ENCODE measurements at places on chromosomes 3 and 15. TPM values are rescaled to one million over a fixed set of nuclear protein-coding genes. Genes with fewer than 3 reads are reported as not detected.

Gene CLDN1
- total RNA-seq: 0.13 TPM

Gene ANKUB1
- total RNA-seq: not detected

- no peak overlapping the region for H3K4me3 ChIP-seq
- H3K27ac ChIP-seq: no peak overlapping the region
- peaks cover 9% of the 10 kb centered on the region for H3K4me1 ChIP-seq
- H3K36me3 ChIP-seq: no peaks in the 10 kb centered on the region
- H3K27me3 ChIP-seq: no peaks in the 10 kb centered on the region
These were observed 170.6 kb upstream of the TSC22D2 start for GRCh38 chr3:150237490-150237889.

Gene CXCR6
- not detected for total RNA-seq

Gene C3orf85
- not detected for total RNA-seq

DNA sequence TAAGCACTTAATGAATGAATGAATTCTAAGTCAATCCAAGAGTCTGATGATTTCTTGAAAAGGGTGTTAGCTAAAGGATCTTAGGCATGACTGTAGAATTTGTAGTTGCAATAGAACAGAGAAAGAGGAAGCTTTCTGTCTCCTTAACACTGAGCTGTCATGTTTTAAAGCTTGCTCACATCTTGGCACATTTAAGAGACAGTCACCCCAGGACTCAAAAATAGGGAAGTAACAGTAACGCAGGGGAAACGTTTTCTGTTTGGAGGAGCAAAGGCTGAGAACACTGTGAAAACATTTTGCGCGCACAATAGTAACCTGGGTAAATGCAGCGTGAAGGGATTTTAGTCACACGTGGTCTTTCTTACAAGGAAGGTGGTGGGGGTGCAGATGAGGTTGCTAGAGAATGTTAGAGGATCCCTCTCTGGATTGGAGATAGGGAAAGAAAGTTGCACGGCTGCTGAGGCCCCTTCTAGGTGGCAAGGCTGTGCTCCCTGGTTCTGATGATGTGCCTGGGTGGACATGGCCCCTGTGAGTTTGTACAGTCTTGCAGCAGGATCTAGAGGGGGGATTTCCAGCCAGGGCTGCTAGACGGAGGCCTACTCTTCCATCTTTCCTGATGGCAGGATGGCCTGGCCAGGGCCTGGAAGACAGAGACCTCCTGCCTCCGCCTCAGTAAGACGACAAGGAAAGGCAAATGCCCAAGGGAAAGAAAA is 12.0 kb downstream of the STARD5 start:
- H3K4me1 ChIP-seq: no peaks in the 10 kb centered on the region
- peaks cover 33% of the 10 kb centered on the region for H3K36me3 ChIP-seq
- no peak overlapping the region for H3K27ac ChIP-seq
- no peak for DNase-seq

Gene AEN
- 31.5 TPM for total RNA-seq

DNA sequence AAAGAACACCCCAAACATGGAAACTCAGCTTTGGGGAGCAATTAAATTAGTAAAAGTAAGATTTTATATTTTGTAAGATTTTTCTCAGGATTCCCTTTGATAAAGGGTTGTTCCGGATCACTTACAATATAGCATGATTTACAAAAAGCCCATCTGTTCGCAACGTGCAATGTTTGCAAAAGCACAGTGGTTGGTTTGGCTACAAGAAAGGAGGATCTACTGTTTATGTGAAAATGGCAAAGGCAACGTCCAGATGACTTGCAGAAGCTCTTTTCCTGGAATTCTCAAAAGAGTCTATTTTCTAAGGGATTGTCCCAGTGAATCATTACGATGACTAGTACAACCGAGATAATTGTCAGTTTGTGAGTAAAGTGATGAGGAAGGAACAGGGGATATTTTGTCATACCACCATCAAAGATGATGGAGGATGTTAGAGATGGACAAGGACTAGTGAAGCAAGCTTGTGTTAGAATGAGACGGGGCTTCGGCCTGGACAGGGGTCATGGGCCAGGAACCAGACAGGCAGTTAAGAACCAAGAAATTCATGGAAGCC is 71.6 kb downstream of the CRYGS start:
- H3K4me1 ChIP-seq: no peaks in the 10 kb centered on the region
- DNase-seq: no peak
- H3K36me3 ChIP-seq: no peaks in the 10 kb centered on the region
- H3K27me3 ChIP-seq: peaks cover 6% of the 10 kb centered on the region
- H3K4me3 ChIP-seq: no peak overlapping the region

Gene CACNA1D
- total RNA-seq: 208 TPM

GRCh38 chr3:124815781-124816180 is 71.4 kb downstream of the ITGB5 start:
- DNase-seq: no peak
- no peak overlapping the region for H3K4me3 ChIP-seq
- H3K4me1 ChIP-seq: peaks cover 4% of the 10 kb centered on the region
- no peak overlapping the region for H3K27ac ChIP-seq
- H3K36me3 ChIP-seq: peaks cover 10% of the 10 kb centered on the region
- no peaks in the 10 kb centered on the region for H3K27me3 ChIP-seq

GRCh38 chr15:69132977-69133861 is 27.2 kb upstream of the GLCE start:
- H3K27me3 ChIP-seq: no peaks in the 10 kb centered on the region
- no peak for DNase-seq
- H3K36me3 ChIP-seq: no peaks in the 10 kb centered on the region
- H3K27ac ChIP-seq: no peak overlapping the region
- no peak overlapping the region for H3K4me3 ChIP-seq

- H3K27me3 ChIP-seq: peaks cover 9% of the 10 kb centered on the region
- no peaks in the 10 kb centered on the region for H3K36me3 ChIP-seq
- no peak for DNase-seq
- H3K27ac ChIP-seq: no peak overlapping the region
- peaks cover 33% of the 10 kb centered on the region for H3K4me1 ChIP-seq
These were observed 28.8 kb upstream of the ST3GAL6 start for GRCh38 chr3:98734306-98734705.

DNA sequence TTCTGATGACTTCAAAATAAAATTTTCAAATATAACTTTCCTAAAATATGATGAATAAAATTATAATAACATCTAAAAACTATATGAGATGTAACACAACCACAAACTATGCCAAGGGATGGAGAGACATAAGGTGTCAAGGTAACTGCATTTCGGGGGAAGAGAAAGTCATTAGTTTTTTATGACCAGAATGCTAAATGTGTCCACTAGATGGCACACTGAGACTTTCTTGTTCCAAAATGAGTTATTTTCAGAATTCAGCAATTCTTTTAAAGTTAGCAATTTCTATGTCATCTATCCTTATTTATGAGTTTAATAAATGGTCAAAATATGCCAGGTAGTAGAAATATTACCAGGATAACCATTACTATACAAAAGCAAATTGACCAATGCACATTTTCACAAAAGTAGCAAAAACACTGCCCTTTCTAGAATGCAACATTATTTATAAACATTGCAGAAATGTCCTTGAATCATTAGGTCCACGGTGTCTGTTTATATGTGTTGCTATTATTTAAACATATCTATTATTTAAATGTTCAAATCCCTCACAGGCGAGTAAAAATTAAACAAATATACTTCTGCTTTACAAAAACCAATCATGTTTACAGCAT is 374.2 kb downstream of the PLCL2 start:
- peaks cover 4% of the 10 kb centered on the region for H3K4me1 ChIP-seq
- H3K4me3 ChIP-seq: no peak overlapping the region
- H3K27me3 ChIP-seq: peaks cover 2% of the 10 kb centered on the region
- no peak overlapping the region for H3K27ac ChIP-seq
- peak; percentile 23 for DNase-seq

GRCh38 chr3:88141458-88142083 is 8.2 kb upstream of the C3orf38 start:
- peaks cover under 1% of the 10 kb centered on the region for H3K27me3 ChIP-seq
- no peaks in the 10 kb centered on the region for H3K4me1 ChIP-seq
- peaks cover 1% of the 10 kb centered on the region for H3K36me3 ChIP-seq
- H3K27ac ChIP-seq: no peak overlapping the region
- DNase-seq: no peak
- H3K4me3 ChIP-seq: no peak overlapping the region

Gene SSUH2
- total RNA-seq: 0.21 TPM

- no peak for DNase-seq
- H3K4me3 ChIP-seq: no peak overlapping the region
- no peaks in the 10 kb centered on the region for H3K36me3 ChIP-seq
- peaks cover 5% of the 10 kb centered on the region for H3K27me3 ChIP-seq
These were observed 137.5 kb downstream of the MAGI1 start for GRCh38 chr3:65901226-65901625.
